ENCODE measurements at places on chromosomes 12 and 14.

DNA sequence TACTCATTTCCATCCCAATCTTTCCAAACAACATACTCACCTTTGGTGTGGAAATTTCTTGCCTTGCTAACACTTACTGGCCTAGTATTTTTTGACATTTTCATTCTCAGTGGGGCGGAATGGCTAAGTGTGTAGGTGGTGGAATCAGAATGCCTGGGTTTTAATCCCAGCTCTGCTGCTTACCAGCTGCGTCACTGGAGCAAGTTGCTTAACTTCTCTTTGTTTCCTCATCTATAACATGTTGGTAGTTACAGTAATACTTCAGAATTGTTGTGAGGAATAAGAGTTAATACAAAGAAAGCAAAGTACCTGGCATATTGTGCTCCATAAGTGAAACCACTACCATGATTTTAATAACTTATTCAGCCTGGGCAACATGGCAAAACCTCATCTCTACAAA lies 3.0 kb upstream of the FAM177A1 start:
- no peak for DNase-seq

- DNase-seq, result no peak
These were observed 10.5 kb downstream of the LARP4 start for GRCh38 chr12:50411051-50411660.

- no peak for DNase-seq
These were observed 2.4 kb downstream of the ANKRD13A start for GRCh38 chr12:110001596-110001995.

GRCh38 chr12:27199638-27200300 lies 44.3 kb upstream of the STK38L start:
- DNase-seq, result no peak

DNA sequence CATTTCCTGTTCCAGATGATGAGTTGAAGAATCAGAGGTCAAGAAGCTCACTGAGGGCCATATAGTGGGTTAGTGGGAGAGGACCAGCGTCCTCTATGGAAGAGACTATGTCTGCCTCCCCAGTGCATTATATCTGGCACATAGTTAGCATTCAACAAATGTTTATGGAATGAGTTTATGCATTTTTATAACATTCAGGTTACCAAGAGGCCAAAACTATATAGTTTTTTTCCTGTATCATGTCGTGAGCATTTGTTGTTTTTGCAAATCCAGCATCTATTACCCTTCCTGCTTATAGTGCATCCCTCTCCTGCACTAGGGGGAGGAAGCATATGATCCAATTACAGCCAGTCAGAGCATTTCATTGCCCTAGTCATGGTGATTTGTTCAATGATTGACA lies 60.6 kb downstream of the SUDS3 start:
- no peak for DNase-seq

GRCh38 chr14:77580964-77581505 lies 35.4 kb downstream of the SPTLC2 start:
- no peak for DNase-seq

DNA sequence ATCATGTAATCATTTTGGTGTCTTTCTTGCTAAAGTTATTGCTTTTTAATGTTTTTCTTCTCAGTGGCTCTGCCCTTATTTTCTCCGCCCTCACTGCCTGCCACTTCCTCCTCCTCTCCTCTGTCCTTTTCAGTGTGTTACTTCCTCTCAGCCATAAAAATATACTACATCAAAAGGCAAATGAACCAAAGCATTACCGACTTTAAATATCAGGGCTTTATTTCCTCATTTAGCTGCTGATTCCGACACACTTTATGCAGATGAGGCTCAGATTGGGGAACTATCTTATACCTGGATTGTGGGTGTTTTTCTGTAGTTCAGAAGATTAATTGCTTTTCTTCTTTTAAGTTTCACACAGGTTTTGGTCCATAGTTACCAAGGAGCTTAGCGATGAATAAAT lies 118.1 kb downstream of the CMAS start:
- no peak for DNase-seq

DNA sequence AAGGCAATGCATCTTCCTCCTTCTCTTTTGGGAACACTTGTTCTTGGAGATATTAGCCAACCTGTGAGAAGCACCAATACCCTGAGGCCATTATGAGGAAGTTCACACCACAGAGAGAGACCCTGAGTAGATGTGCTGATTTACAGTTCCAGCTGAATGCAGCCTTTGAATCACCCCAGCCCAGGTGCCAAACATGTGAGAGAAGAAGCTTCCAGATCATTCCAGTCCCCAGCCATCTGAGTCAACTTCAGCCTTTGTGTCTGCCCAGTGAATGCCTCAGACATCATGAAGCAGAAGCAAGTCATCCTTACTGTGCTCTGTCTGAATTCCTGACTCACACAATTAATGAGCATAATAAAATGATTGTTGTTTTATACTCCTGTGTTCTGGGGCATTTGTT lies 25.1 kb downstream of the C12orf42 start:
- no peak for DNase-seq

DNA sequence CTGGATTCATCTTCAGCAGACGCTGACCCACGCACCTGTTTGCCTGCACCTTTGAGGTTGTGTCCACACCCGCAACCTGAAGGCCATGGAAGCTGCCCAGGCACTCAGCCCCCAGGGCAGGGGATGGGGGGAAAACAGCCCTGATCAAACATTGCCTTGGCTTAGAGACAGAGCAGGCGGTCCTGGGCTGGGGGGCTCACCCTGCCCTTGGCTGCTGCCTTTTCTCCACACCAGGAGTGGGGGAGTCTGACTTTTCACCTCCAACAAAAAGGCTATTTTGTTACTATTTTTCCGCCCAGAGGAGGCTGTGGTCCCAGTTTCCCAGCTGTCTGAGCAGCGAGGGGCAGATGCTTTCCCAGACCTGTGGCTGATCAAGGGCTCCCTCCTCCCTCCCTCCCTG lies 24.2 kb downstream of the BCL11B start:
- no peak for DNase-seq

DNA sequence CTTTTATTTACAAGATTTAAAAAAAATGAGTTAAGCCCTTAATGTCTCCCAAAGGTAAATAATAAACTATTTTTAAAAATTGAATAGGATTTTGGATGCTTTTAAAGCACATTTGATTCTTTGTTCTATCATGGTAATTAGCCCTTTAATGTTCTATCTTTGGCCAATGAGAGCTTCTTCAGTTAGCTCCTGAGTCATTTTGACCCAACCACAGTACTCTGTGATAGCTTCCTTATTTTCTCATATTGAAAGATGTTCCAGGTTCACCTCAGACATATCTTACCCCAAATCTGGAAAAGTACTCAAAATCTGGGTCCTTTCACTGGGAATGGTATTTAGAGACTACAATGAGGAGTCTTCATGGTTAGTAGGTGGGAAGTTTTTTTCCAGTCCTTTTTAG lies 98.0 kb downstream of the MYRFL start:
- DNase-seq, result no peak

GRCh38 chr12:2363836-2364609 lies 311.2 kb downstream of the CACNA1C start:
- DNase-seq, result no peak

- DNase-seq, result no peak
These were observed 64.4 kb upstream of the FUT8 start for GRCh38 chr14:65348137-65348536.

GRCh38 chr12:83128540-83128939 lies 441.8 kb downstream of the TMTC2 start:
- DNase-seq, result no peak

GRCh38 chr12:132214891-132215290 lies 70.6 kb downstream of the NOC4L start:
- no peak for DNase-seq

- DNase-seq, result no peak
These were observed 26.3 kb downstream of the ITGA7 start for GRCh38 chr12:55681142-55682077.

- DNase-seq, result no peak
These were observed 32.7 kb upstream of the SDR39U1 start for GRCh38 chr14:24475261-24475660.

- DNase-seq, result no peak
These were observed 17.7 kb downstream of the GDF11 start for GRCh38 chr12:55760663-55761062.

DNA sequence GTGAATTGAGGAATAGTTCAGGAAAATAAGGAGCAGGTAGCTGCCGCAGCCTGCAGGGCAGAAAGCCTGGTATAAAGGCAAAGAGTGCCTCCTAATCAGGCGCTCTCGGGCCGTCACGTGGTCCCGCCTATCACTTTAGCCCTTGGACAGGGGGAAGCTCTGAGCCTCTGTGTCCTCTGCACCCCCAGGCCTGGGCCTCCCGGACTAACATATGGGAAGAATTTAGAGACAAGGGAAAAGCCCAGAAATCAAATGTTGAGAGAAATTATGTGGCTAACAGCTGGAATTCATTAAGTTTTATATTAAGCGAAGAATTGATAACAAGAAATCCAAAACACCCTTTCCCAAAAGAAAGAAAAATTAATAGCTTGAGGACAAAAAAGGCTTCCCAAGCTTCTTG lies 417.7 kb downstream of the ATP23 start:
- DNase-seq, result no peak

DNA sequence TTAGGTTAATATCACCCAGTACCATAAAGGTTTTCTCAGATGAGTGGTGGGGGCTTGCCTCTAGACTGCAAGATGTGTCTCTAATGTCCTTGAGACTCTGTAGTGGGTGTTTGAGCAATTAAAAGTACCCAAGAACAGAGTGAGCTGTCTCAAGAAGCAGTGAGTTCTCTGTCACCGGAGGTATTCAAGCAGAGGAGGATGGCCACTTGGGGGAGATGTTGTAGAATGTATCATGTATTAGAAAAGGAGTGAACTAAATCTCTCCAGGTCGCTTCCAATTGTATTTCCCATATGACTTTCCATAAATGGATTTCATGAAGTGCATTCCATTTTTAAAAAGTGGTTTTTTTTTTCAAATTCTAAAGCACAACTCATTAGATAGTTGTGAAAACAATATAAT lies 35.0 kb downstream of the SLC17A8 start:
- no peak for DNase-seq

GRCh38 chr12:124044809-124045321 lies 71.8 kb downstream of the ZNF664 start:
- DNase-seq, result peak; percentile 33

DNA sequence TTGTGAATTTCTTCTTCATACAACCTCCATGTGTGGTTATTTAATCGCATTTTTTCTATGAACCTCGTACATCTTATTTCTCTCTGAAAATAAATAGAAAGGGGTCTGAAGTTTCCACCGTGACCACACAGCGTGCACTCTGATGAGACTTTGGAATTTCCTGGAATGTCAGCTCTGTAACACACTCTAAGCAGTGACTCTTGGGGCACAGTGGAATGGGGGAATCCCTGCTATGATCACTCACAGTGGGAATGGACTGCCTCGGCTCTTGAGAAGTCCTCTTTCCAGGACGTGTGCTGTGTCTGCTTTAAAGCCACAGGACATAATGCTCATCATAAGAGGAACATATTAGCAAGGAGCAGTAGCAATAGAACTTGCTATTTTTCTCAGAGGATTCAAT lies 416.2 kb downstream of the EGLN3 start:
- DNase-seq, result no peak

- DNase-seq, result no peak
These were observed 91.6 kb upstream of the FERMT2 start for GRCh38 chr14:53042480-53042879.

- peak; percentile 2 for DNase-seq
These were observed 7.2 kb upstream of the PLEKHG7 start for GRCh38 chr12:92695577-92695976.

DNA sequence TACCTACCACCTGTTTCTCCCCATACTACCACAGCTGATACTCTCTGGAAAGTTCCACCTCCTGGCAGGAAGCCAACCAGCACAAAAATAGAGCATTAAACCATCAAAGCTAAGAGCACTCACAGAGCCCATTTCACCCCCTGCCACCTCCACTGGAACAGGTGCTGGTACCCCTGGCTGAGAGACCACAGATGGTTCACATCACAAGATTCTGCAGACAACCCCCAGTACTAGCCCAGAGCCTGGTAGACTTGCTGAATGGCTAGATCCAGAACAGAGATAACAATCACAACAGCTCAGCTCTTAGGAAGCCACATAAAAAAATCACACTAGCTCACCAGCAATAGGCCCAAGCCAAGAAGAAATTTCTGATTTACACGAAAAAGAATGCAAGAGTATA lies 855.2 kb downstream of the FSCB start:
- no peak for DNase-seq

DNA sequence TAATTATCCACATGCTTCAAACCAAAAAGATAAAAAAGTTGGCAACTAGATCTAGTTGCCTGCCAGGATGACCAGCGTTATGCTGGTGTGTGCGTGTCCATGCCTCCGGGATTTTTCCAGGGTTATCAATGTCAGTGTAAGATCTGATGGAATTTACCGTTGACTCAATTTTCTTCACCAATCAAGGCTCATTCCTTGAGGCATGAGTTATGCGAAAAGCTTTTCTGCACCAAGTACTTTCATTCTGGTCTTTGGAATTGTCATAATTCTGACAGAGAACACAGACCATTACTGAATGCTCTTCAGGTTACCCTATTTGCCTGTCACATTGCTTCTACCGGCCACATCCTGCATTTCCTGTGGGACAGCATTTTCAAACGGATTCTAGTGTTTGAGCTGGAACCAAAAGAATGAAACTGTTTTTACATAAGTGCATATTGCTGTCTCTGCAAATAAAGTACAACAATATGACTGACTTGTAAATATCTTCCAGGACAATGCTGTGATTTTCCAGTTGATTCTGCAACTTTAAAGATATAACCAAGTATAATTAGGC lies 91.8 kb downstream of the DUSP16 start:
- DNase-seq, result no peak

GRCh38 chr12:46214668-46215436 lies 54.0 kb downstream of the SLC38A1 start:
- DNase-seq, result no peak

GRCh38 chr14:96146131-96146771 lies 58.4 kb upstream of the BDKRB2 start:
- peak; percentile 72 for DNase-seq

GRCh38 chr14:76078501-76078900 lies 73.2 kb upstream of the GPATCH2L start:
- DNase-seq, result no peak

DNA sequence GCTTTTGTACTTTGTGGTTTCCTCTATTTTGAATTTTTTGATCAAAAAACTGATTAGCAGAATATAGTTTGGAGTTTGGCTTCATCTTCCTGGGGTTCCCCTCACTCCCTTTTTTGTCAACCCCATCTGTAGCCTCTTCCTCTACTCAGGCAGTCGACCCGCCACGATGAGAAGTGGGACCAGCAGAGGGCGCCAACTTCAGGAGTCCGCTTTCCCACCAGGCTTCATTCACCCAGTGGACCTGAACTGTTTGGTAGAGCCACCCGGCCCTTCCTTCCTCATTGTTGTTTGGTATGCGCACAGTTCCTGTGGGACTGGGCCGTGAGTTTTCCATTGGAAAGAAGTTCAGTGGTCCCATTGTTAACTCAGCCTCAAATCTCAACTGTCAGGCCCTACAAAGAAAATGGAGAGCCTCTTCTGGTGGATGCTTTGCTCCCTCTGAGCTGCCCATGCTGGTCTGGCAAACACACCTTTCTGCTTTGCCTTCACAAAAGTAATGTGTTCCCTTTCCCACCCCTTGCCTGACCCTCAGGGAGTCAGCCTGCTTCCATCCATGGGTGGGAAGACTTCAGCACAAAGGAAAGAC lies 21.7 kb downstream of the TMBIM6 start:
- peak; percentile 25 for DNase-seq
